Neuronal stem cell (in vitro differentiated cells): ENCODE measurements at places on chromosomes 6 and 20.

- DNase-seq: no peak
These were observed 120.9 kb upstream of the RPS6KA2 start for GRCh38 chr6:166747644-166748595.

DNA sequence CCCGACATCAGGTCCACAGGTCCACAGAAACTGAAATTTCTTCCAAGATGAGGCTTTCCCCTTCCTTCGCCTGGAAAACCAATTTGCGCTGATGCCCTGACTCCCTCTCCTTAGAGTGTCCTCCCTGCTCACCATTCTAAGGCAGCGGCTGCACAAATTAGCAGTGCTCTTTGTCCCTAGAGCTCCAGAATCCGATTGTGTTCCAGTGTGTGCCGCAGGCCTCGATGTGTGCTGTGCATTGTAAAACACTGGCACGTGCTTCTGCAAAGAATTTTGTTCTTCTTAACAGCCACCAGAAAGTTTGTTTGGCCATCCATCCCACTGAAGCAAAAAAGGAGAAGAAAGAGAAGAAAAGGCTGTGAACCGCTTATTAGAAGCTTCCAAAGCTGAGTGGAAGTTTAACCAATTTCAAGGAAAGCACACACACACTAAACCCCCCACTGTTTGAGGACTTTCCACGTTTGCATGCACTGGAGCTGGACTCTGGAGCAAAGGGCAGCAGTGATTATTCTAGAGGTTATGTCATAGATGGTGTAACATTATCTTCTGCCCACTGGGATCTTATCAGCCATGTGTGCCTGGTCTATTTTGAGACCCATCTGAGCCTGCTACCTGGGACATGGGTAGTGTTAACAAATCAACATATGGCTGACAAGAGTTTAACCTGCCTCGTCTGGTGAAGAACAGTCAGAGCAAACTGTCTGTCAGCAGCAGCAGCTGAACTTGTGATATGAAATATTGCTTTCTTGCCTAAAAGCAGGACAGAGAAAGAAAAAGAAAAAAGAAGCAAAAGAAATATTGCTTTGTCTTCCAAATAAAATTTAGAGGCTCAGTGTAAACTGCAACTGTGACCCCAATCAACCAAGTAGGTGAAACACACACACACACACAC lies 64.9 kb upstream of the RREB1 start:
- DNase-seq: no peak

GRCh38 chr6:159969921-159970320 lies 1.0 kb downstream of the IGF2R start:
- DNase-seq: peak; percentile 64

GRCh38 chr6:41371461-41371991 lies 36.1 kb downstream of the NCR2 start:
- peak; percentile 59 for DNase-seq

- DNase-seq: no peak
These were observed 208.2 kb upstream of the ZNF217 start for GRCh38 chr20:53801609-53802370.

- no peak for DNase-seq
These were observed 806.6 kb downstream of the C6orf118 start for GRCh38 chr6:164502833-164503232.

DNA sequence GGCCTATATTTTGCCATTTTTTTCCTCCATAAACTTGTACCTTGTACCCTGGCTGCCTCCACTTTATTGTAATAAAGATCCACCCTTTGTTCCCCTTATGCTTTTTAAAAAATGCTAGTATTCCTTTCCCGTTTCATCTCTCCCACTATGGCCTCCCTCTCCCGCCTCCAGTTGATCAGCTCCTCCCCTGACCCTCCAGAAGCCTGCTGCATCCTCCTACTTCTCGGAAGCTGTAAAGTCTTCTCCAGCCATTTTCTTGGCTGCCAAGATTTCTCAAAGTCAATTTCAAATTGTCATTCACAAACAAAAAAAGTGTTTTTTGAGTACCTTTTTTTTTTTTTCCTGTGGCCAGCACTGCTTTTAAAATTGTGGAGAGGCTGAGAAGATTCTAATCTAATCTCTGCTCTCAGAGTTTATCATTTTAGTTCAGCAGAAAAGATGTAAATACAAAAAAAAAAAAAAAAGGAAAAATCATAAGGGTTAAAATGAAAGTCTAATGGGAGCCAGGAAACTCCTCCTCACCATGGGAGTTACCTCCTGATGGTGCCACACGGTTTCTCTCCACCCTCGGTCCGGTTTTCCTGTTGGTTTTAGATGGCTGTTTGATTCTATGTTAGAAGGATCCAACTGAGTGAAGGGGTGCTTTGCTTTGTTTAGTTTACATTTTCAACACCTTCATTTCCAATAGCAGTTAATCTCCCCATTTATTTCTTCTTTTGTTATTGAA lies 103.0 kb upstream of the KCNK16 start:
- DNase-seq: no peak

GRCh38 chr6:139290787-139291311 lies 949 bp downstream of the TXLNB start:
- no peak for DNase-seq

GRCh38 chr6:122276637-122277036 lies 122.8 kb upstream of the HSF2 start:
- no peak for DNase-seq
